GM20000 (cell line): ENCODE measurements at places on chromosomes 11 and 22.
A peak's percentile ranks its signal among the peaks of the same experiment; 100 is the strongest.

DNA sequence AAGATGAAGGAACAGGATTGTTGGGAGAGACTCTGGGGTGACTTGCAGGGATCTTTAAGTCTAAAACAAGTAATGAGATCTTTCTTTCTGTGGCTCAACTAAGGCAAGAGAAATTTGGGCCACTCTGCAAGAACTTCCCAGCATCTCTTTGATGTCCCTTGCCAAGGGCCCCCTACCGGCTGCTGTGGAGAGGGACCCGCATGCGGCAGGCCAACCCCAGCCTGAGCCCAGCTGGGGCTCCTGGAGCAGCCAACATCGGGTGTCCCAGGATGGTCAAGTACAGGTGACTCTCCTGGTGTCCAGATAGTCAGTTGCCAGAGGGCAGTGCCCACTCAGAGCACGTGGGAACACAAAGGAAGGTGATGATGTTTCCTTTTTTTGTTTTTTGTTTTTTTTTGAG, 363.2 kb downstream of the TBC1D22A start:
- no peak for DNase-seq

GRCh38 chr11:1367721-1368120, 22.0 kb upstream of the BRSK2 start:
- no peak for DNase-seq

- DNase-seq = no peak
These were observed 52.8 kb downstream of the CBL start for GRCh38 chr11:119258983-119259382.

GRCh38 chr22:49205483-49205800, 622.2 kb downstream of the BRD1 start:
- DNase-seq = no peak

- no peak for DNase-seq
These were observed 18.2 kb downstream of the SLC5A4 start for GRCh38 chr22:32236970-32237369.

DNA sequence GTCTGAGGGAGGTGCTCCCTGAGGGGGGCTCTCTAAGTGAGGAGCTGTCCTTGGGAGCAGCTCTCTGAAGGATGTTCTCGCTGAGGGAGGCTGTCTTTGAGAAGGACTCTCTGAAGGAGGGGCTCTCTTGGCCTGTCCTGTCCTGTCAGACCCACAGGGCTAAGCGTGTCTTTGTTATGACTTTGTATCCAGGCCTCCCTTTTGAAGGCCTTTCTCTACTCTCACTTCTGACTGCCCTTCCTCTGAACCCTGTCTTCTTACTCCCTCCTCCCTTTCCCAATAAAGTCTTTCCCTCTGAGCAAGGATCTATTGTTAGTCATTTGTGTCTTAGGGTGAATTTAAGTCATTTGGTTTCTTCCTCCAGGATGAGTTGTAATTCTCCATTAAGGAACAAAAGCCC, 330.1 kb upstream of the PLET1 start:
- no peak for DNase-seq

- DNase-seq = no peak
These were observed 759.0 kb upstream of the API5 start for GRCh38 chr11:42552786-42553185.

GRCh38 chr11:115580927-115581680, 76.9 kb upstream of the CADM1 start:
- DNase-seq = no peak

DNA sequence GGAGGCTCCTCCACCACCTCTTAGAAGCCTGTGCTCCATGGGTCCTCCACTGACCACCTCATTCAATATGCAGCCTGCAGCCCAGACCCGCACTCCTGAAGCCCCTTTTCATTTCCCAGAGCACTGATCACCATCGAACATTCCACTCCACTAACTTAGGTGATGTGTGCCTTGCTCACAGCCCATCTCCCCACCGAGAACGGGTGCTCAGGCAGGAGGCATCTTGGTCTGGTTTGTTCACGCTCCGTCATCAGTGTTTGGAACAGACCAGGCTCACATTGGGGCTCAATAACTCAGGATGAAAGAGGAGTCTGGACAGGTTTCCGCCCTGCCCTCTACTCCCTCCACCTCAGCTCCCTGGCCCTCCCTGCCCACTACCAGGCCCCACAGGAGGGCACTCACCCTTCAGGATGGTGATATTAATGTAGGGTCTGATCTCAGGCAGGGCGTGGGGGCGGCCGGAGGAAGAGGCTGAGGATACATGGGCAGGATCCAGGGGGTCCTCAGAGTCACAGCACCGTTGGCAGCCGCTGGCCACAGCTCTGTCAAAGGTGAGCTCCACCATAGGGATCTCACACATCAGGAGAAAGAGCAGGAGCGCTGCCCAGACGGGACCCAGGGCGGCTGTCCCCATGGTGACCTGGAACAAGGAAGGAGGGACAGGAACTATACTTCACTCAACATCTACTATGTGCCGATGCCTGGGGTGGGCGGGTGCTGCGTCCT, 3.1 kb downstream of the C1QTNF6 start:
- DNase-seq = no peak

GRCh38 chr11:27319072-27319471, 43.9 kb downstream of the CCDC34 start:
- peak; percentile 61 for DNase-seq

GRCh38 chr11:65516135-65516968, 8.5 kb upstream of the SCYL1 start:
- no peak for DNase-seq

- DNase-seq = peak; percentile 64
These were observed 10.4 kb upstream of the SREBF2 start for GRCh38 chr22:41822317-41823057.

GRCh38 chr22:36796552-36797175, 20.2 kb downstream of the PVALB start:
- DNase-seq = no peak

- DNase-seq = no peak
These were observed 201.2 kb downstream of the PGR start for GRCh38 chr11:100928426-100928825.

DNA sequence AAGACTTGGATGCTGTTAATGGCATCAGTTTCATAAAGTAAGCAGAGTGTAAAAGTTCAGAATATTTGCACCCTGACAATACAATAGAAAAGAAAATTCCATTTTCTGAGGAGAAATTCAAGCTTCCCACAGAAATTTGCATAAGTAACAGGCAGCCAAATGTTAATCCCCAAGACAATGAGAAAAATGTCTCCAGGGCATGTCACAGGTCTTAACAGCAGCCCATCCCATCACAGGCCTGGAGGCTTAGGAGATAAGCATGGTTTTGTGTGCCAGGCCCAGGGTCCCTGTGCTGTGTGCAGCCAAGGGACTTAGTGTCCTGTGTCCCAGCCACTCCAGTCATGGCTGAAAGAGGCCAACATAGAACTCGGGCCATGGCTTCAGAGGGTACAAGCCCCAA, 347.6 kb downstream of the LUZP2 start:
- DNase-seq = no peak

DNA sequence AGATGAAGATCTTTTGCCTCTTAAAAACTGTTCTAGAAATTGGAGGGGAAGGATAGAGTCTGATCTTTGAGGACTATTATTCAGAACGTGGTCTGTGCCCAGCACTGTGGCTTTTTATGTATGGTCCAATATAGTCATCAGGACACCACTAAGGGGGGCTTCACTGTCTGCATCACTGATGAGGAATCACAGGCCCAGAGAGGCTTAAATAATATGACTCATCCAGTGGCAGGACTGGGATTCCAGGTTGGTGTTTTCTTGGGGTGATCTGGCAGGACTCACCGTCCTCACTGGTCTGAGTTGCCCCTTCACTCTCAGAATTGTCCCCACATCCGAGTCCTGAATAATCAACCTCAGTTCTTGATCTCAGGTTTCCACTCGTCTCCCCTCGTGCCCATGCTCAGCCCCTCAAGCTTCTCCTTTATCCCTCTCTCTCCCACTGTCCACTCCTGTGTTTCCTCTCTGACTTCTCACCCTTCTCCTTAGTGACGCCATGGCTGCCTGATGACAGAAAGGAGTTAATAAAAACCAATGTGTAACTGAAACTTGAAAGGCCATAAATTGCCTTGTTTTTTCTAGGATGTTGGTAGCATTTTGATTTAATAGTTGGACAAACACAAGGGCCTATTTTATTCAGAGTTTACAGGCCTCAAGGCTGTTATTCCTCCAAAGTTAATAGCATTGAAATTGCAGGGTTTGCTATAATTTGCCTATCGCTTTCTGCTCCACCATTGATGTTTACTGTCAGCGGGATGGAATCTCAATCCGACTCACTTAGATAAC, 95.7 kb upstream of the NNMT start:
- DNase-seq = no peak

DNA sequence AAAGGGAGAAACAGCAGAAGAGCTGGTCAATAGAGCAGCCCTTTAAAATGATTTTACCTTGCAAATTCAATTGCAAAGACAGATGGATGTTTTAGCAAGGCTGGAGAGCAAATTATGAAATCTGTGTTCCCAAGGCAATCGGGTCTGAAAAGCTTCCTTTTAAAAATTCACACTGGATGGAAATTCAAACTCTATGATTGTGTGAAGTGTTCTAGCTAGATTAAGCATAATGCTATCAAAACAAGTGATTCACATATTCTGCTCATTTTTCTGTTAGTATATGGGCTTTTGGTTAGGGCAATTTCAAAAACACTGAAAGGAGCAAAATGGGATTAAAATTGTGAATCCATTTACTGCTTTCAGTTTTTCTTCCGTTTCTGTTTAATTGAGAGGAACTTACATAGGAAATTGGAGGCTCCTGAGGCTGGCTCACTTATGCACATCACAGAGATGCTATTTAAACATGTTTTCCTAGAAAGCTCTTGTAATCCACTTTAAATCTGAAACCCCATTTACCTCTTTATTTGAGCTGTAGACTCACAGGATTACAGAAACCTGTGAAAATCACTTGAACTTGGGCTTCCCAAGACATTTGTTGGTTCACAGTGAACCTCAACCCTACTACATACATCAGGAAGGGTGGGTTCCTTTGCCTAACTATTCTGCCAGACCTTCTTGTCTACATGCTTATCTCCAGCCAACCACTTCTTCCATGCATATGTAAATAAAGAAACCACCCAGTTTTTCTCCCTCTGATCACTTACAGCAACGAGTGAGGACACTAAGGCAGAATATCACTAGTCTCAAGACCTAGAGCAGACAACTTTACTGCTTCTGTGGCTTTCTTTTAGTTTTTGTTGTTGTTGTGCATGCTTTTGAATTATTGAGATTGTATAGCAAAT, 201.9 kb upstream of the PITPNB start:
- DNase-seq = no peak

DNA sequence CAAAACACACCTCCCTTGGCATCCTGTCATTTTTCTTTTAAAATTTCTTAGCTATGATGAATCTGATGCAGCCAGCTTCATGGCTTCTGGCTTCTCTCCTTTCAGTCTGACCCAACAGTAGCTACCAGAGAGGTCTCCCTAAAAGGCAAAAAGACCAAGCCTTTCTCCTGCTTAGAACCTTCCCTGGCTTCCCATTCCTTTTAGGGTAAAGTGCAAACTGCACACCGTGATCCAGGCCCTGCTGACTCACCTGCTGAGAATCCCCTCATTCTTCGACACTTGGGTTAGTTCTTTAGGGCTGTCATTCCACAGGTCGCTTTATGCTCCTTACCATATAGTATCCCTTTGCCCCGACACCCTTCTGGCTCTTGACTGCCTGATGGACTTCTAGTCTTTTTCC, 362.4 kb downstream of the MIAT start:
- no peak for DNase-seq

DNA sequence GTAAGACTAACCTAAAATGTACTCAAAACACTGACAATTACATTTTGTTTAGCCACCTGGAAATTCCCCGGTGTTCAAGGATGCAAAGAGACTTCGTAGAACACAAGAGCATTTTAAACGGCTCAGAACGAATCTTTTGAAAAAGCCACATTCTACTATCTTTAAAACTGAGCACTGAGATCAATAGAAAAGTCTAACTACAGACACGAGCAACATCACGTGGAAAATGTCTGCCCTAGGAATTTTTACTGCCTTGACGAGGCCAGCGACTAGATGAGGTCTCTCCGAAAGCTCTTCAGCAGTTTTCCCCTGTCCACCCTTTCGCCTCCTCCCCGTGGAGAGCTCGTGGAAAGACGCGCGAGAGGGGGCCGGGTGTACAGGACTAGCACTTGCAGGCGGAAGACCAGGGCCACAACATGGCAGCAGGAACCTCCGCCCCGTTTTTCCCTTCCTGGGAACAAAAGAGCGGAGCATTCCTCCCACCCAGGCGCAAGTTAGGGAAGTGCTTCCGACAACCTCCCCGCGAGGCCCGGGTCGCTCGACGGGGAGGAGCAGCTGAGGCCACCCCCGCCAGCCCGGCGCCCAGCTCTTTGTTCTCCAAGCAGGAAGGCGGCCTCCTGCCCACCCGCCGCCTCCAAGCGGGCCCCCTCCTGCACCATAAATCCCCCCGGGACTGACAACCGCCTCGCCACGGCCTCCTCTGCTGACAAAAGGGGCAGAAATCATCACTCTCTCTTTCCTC, 1.1 kb downstream of the EIF4G2 start:
- DNase-seq = peak; percentile 46

DNA sequence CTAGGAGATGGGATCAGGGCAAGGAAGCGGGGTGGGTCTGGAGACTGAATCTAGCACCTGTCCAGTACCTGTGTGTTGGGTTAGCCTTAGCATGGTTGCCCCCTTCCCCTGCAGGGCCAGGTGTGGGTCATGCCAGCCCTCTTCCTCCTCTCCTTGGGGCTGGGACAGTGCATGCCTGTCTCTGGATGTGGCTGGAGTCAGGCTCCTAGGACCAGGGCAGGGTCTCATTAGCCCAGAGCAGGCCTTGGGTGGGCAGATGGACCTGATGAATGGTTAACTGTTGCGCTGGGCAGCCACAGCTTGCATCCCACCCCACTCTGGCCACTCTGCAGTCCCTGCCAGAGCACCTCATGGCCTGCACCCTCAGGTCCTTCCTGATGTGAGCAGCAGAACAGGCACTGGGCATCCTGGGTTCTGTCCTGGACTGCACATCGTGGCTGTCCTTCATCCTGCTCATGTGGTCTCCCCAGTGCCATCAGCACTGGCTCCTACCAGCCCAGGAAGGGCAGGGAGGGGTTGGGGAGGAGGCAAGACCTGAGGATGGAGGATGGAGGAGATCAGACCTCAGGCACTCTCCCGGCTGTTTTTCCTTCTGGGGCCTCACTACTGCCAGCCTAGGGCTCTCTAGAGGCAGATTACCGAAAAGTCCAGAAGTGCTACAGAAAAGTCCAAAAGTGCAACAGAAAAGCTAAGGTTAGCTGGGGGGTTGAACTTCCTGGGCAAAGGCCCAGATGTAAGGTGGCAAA, 12.8 kb upstream of the CHRM1 start:
- DNase-seq = no peak

DNA sequence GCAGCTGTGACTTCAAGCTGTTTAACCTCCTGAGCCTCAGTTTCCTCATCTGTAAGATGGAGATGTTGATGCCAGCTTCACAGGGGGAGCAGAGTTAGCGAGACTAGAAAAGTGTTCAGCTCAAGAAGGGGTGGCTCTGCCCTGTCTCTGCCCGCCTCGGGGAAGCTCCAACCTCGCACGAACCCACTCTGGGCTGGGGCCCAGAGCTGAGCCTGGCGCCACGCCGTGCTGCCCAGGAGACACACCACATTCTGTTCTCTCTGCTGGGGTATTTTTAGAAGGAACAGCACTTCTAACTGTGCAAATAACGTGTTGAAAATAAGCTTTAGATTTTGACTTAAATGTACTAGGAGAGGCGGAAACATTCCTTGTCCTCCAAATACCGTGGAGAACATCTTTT, 74.1 kb downstream of the PHF21B start:
- DNase-seq = no peak
